Stomach (tissue), 19 donors: ENCODE measurements at places on chromosomes 13 and 19. TPM values are rescaled to one million over a fixed set of nuclear protein-coding genes. Genes with fewer than 3 reads are reported as not detected.

PNMA8B gene
- 1.3 TPM for total RNA-seq

PLVAP gene
- total RNA-seq: 25.0 TPM

C19orf12 gene
- 4.6 TPM for total RNA-seq

GRCh38 chr13:37715606-37716015, 117.0 kb upstream of the POSTN start:
- DNase-seq: no peak

DNA sequence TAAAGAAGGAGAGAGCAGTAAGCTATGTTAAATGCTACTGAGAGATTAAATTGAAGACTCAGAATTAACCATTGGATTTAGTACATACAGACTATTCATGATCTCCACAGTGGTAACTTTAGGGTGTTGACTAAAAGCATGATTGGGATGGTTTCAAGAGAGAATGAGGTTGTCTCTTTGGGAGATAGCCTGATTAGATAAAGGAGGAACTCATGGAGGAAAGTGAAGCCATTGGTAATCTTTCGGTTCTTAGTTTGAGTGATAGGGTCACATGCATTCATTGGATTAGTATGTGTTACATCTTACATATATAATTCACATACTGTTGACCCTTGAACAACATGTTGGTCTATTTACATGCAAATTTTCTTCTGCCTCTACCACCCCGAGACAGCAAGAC, 18.8 kb upstream of the KL start:
- no peak for DNase-seq

DNA sequence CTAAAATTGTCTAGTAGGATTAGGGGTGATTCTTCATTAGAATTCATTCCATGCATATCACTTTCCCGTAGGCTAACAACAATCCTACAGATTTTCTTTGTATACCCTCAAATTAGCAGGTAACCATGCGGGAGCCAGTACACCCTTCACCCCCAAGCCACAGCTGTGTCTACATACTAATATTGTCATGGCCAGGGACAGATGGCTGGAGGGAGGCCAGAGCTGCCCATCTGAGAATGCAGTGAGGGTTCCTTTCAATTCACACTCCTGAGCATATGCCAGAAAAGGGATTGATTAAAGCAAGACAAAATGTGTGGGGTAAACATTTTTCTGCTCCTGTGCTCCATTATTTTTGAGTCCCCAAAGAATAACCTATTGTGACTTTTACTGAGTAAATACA, 68.9 kb downstream of the FREM2 start:
- DNase-seq: peak; percentile 43

GRCh38 chr19:3528080-3528479, 10.9 kb upstream of the TEKTIP1 start:
- DNase-seq: no peak
